ENCODE measurements at places on chromosomes 7 and 10.

DNA sequence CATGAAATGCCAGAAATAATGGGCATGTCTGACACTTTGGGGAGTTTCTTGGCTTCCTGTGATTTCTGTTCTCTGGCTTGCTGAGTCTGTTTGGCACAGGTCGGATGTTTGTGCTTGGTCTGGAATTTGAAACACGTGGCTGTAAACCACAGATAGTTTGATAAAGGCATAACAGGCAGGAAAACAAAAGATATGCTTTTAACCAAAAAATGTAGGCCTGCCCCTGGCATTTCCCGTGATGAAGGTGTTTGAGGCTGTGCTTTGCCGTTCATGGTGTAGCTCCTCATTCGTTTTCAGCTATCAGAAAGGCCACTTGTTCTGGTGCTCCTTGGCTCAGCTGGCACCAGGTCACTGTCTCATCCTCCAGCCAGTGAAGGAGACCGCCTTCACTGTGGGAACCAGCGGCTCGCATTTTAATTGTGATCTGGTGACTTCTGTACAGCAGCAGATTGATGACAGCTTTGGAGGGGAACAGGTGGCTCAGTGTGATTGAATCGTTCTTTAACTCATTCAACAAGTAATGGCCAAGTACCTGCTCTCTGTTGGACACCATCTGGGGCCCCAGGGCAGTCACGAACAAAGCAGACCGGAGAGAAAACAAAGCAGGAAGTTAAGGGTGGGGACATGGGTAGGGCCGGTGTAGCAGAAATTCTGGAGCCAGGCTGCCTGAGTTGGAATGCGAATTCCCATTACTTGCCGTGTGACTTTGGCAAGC, 111.5 kb downstream of the CCNY start:
- no peak for DNase-seq

- DNase-seq: no peak
Measured at GRCh38 chr7:23467291-23467805, 2.9 kb downstream of the IGF2BP3 start.

DNA sequence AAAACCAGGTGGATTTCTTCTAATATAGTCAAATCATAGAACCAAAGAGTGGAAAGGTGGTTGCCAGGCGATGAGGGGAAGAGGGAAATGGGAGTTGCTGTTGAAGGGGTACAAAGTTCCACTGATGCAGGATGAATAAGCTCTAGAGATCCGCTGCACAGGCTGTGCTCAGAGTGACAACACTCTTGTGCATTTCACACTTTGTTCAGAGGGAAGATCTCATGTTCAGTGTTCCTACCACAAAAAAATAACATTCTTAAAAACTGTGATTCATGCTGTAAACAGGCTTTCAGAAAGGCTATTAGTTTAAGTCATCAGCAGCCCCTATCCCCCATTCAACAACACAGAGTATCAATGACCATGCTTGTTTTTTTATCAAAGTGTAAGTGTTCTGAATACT, 213.8 kb downstream of the COBL start:
- no peak for DNase-seq

DNA sequence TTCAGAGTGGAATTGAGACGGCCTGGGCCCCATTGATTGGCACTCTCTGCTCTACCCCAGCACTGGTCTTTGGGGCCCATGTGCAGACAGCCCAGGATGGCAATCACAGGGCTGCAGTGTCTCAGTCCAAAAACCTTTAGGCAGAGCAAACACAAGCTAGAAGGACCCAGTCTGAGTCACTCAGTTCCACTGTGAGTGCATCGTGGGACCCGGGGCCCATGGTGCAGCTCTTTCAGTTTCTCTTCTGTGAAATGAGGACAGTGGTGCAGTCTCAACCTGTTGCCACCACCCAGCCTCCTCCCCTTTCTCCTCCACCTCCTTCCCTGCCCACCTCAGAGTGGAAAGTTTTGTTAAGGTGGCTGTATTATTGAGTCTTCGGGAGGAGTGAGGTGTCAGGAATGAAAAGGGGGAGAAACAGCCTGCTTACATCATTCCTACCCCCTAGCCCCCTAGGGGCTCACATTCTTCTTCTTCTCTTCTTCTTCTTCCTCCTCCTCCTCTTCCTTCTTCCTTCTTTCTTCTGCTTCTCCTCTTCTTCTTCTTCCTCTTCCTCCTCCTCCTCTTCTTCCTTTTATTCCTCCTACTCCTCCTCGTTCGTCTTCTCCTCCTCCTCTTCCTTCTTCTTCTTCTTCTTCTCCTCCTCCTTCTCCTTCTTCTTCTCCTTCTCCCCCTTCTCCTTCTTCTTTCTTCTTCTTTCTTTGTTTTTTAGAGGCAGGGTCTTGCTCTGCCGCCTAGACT, 19.5 kb upstream of the CARD11 start:
- DNase-seq: no peak

DNA sequence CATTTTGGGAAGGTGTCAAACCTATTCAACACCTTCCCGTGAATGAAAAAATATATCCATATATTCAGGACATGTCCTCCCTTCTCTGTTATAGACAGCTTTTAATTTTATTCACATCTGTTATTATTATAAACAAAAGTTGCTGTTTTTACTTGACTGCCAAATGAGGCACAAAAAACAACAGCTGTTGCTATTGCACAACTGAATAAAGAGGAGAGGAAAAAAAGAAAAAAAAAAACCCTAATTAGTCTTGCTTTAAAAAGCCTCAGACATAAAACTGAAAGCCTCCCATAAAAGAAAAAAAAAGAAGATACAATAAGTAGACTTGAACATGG, 153.4 kb downstream of the BMPER start:
- no peak for DNase-seq

- no peak for DNase-seq
Measured at GRCh38 chr10:92125144-92125543, 165.7 kb downstream of the CPEB3 start.

All from D341Med (cell line).